Activated gamma-delta T cell treated with Interleukin-2 at 50 U/mL for 16 hours (primary cell): ENCODE measurements at places on chromosomes 3 and 15.

DNA sequence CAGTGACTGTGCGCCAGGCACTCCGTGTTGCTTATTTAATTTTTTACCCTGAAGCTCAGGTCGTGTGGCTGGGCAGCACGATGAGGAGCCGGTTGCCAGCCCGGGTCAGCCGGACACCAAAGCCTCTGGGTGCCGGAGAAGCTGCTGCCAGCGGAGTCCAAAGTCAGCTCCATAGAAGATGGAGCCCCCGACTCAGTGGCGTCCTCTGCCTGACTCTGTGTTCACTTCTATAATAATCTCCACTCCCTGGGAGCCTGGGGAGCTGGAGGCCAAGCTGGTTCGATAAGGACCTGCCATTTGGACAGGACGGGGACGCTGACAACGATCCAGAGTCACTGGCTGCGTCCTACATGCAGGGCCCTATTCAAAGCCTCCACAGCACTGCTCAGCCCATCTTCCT is 78.6 kb downstream of the VGLL4 start:
- DNase-seq, result no peak

GRCh38 chr3:42191443-42191747 is 74.6 kb downstream of the CCK start:
- no peak for DNase-seq

DNA sequence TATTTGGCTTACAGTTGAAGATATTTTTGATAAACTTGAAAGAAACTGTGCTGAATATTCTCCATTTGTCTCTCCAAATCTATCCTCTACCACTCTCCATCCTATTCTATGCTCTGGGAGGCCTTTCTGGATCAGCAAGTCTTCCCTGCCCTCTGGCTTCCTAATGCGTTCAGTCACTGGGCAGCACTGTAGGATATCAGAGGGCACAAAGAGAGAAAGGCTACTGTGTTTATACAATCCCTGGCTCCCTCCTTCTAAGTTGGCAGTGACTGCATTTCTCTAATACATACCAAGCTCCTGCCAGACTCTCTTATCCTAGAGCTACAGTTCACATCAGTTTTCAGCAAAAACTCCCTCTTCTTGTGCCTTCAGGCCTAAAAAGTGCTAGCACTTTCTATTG is 102.1 kb upstream of the FHIT start:
- no peak for DNase-seq

GRCh38 chr15:51887887-51888592 is 58.6 kb downstream of the TMOD3 start:
- DNase-seq, result no peak

DNA sequence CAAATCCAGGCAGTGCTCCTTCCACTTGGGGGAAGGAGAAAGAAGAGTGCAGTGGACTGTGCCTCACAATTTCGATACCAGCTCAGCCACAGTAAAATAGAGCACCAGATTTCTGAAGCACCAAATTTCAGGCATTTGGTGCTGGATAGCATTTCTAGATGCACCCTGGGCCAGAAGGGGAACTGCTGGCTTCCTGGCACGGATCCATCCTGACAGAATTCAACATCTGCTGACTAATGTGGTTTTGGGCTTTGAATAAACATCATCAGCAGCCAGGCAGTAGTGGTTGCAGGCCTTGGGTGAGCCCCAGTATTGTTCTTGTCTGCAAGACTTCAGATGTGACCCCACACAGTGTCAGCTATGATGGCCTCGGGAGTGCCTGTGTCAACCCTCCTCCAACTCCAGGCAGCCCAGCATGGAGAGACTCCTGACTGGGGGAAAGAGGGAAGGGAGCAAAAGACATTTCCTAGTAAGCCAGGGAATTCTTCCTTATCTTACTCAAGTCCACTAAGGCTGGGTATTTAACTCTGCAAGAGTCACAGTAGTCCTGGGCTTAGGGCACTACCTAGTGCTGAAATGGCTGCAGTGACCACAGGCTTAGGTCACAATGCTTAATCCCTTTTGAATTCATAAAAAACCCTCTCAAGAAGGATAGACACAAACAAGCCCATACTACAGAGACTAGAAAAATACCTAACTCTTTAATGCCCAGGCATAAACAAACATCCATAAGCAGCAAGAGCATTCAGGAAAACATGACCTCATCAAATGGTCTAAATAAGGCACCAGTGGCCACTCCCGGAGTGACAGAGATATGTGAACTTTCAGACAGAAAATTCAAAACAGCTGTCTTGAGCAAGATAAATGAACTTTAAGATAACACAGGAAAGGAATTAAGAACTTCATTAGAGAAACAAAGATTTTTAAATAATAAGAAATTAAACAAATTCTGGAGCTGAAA is 74.7 kb downstream of the SPATA16 start:
- no peak for DNase-seq
